Renal cortical epithelial cell (primary cell): ENCODE measurements at places on chromosomes 13 and 19.

DNA sequence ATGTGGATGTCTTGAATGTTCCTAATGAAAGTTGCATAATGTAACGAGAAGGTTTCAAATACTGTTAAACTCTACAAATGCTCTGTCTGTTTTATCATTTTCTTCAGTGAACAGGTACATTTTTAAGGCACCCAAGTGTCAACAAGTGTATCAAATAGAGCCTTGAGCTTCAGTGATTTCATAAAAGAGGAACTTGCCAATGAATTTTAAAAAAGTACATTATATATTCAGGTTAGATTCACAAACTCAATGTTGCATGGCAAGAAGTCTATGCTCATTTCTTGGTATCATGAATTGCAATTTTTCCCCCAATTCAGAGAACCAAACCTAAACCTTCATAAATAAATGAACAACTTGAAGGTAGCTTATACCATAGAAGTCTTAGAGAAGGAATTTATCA, 838.8 kb downstream of the PCDH9 start:
- DNase-seq: no peak

DNA sequence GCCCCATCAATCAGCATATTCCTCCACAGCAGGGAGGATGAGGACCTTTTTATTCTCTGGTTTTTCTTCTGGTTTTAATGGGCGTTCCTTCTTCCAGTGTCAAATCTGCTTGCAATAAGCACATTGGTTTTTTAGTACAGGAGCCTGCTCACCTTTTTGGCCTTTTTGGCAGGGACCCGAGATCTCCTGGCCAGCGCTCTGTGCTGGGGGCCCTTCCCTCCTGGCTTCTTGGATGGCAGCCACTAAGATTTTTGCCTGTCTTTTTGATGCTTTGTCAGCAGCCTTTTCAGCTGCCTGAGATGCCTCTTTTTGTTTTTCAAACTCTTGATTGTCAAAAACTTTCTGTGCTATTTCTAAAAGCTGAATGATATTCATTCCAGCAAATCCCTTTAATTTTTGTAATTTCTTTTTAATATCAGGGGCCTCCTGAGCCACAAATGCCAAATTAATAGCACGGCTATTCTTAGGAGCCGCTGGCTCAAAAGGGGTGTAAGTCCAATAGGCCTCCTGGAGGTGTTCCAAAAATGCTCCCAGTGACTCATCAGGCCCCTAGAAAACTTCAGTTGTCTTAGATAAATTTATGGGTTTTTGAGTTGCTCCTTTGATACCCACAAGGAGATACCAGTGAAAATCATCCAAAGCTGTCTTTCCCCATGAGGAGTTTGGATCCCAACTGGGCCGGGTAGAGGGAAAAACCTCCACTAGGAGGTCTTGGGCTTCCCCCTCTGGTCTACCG, 73.0 kb downstream of the ZNF100 start:
- DNase-seq: no peak

DNA sequence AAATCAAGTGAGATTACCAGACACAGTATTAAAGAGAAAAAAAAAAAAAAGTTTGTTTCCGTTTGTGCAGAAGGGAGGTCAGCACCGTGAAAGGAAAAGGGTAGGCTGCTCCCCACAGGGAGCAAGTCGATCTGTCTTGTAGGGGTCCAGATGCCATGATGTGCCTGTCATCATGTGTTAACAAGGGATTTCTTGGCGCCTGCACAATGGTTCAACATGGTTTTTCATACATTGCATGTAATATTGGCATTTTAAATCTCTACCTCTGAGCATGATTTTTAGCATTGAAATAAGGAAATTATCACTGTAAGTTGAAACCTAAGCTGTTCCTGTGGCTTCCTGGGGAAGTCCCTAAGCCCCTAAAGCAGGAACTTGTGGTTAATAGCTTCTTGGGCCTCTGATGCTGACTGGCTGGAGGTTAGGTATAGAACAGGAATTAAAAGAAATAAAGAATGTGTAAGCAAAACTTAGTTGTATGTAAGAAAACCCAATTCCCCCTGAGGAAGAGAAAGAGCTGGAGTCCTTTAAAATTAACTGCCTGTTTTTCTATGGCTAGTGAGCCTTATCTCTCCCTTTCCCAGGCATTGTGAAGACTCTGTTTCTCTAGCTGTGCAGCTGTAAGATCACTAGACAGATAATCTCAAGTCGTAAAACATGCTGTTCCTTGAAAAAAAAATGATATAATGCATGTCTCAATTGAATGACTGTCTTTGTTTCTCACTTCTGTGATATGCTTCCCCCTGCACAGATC, 7.4 kb upstream of the FCGBP start:
- peak; percentile 52 for DNase-seq

- no peak for DNase-seq
These were observed 2638.7 kb upstream of the PCDH20 start for GRCh38 chr13:64054321-64054720.

GRCh38 chr13:59414006-59414405, 749.7 kb downstream of the DIAPH3 start:
- no peak for DNase-seq

DNA sequence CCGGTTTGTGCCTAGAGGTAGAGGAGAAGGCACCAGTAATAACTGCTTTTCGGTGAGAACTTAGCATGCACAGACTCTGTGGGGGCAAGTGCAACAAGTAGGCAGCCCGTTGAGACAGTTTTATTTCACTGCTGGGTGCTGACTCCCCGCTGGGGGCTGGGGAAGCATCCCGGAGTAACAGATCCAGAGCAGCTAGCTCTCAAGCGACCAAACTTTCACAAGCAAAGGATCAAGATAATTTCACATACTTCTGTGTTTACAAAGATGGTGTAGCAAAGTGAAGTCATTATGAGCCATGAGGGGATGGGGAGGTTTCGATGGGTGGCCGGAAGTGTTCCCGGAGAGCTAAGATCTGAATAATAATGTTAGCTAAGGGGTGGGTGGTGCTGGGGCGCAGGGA, 2.8 kb downstream of the NACC1 start:
- no peak for DNase-seq

GRCh38 chr19:511101-511851, 4.0 kb downstream of the TPGS1 start:
- DNase-seq: no peak

DNA sequence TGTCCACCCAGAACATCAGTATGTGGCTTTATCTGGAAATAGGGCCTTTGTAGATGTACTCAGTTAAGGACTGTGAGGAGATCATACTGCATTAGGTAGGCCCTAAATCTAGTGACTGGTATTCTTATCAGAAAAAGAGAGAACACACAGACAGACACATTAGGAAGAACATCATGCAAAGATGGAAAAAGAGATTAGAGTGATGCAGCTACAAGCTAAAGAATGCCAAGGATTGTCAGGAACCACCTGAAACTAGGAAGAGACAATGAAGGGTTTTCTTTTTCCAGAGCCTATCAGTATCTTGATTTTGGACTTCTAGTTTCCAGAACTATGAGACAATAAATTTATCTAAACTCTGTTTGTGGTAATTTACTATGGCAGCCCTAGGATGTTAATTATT, 15.0 kb upstream of the DZIP1 start:
- DNase-seq: no peak

- no peak for DNase-seq
These were observed 2.9 kb downstream of the CD37 start for GRCh38 chr19:49338023-49338677.

- DNase-seq: no peak
These were observed 20.4 kb downstream of the PRR36 start for GRCh38 chr19:7853770-7854128.

DNA sequence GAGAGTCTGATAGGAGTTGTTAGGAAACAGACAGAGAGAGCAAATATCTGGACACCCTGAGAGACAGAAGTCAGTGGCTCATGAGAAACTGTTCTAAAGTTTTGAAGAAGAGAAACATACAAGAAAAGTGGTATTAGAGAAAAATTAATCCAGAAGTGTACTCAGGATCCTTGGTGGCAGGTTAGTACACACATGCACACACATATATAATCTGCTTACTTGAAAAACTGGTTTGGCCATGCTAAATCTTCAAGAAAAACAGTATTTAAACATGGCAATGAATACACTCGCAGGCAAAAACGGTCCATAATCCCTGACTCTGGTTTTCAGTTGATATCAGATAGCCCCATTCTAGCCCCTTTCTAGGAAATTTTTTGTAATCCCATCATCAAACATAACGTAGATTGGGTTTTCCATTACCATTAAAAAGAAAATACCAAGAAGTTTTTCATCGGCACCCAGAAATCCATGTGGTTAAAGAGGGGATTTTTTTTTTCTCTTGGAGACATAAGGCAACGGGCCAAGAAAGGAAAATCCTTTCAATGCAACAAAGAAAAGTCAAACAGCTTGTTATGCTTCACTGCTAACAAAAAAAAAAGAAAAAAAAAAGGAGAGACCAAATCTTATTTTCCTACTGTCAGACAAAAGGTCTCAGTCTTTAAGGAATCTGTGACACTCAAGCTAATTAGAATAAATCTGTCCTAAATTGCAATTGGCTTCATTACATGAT, 178.0 kb upstream of the MIR17HG start:
- peak; percentile 74 for DNase-seq

- DNase-seq: no peak
These were observed 4.8 kb downstream of the DPF1 start for GRCh38 chr19:38219221-38219620.

GRCh38 chr13:76029706-76030105, 393.6 kb downstream of the LMO7 start:
- no peak for DNase-seq

GRCh38 chr19:35327642-35328041, 1.3 kb upstream of the CD22 start:
- no peak for DNase-seq
